ACHN (cell line): ENCODE measurements at places on chromosomes 7 and 10.
A peak's percentile ranks its signal among the peaks of the same experiment; 100 is the strongest.

GRCh38 chr7:132028144-132028920 is 471.9 kb upstream of the PODXL start:
- no peak for DNase-seq

- no peak for DNase-seq
These were observed at the start of gene PIK3CG for GRCh38 chr7:106865130-106866041. PIK3CG (plus strand) TSS chr7:106865282; CDS start chr7:106867562, 2,280 bp downstream.

GRCh38 chr7:151080067-151080521 is 515 bp downstream of the FASTK start:
- peak; percentile 51 for DNase-seq

- no peak for DNase-seq
These were observed 164.5 kb upstream of the PRSS1 start for GRCh38 chr7:142584765-142585164.

DNA sequence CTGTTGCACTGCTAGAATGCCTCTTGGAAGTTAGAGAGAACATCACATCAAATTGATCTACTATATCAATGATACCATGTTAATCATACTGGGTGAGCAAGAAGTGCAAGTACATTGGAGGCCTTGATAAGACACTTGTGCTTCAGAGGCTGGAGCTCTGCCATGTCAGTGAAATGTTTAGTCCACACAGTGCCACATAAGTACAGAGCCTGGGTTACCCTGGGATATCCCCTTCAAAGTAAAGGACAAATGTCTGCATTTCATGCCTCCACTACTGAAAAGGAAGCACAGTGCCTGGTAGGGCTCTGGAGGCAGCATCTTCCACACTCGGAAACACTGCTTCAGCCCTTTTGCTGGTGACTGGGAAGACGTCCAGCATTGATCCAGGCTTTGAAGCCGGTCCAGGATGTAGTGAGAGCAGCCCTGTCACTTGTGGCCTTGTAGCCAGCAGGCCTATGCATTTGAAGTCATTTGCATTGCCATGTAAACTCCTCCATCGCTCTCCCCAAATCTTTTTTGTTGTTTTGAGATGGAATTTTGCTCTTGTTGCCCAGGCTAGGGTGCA is 15.7 kb upstream of the STN1 start:
- DNase-seq = no peak
